GM23338 (cell line): ENCODE measurements at places on chromosomes 13 and 19. TPM values are rescaled to one million over a fixed set of nuclear protein-coding genes. Genes with fewer than 3 reads are reported as not detected.

GRCh38 chr13:98401934-98402333 lies 175.0 kb downstream of the STK24 start:
- no peak for DNase-seq

DNA sequence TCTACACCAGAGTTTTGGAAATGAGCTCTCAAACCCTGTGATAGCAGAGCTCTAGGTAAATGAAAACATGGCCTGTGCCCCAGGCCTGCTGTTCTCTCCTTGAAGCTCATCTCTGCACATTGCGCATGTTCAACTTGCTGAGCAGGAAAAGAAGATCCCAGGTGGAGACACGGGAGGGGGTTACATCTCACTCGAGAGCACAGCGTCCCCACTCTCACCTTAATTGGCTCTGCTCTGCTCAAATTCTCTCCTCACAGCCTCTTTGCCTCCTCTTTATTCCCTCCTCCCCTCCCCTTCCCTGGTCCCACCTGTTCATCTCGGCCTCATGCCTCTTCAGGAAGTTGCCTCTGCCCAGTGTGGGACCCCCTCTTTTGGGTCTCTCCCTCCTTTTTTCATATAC lies 44.7 kb downstream of the RGCC start:
- DNase-seq: no peak

DNA sequence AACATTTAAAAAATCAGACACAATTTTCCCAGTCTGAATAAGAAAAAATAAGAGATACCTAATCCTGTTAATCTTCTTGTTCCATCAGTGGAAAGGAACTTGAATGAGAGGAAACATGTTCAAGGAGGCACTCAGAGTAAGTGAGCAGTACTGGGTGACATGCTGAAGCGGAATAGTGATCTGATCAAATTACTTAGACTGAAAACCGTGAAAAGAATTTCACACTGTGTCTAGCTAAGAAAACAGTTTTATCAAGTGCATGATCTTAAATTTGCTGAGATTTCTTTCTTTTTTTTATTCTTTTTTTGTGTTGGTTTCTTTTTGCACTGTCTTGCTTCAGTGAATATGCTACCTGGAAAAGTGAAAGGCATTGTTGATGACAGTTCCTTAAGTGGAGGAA lies 249.5 kb upstream of the SLC10A2 start:
- DNase-seq: no peak

GRCh38 chr13:93959796-93960533 lies 519.5 kb downstream of the DCT start:
- DNase-seq: no peak

DNA sequence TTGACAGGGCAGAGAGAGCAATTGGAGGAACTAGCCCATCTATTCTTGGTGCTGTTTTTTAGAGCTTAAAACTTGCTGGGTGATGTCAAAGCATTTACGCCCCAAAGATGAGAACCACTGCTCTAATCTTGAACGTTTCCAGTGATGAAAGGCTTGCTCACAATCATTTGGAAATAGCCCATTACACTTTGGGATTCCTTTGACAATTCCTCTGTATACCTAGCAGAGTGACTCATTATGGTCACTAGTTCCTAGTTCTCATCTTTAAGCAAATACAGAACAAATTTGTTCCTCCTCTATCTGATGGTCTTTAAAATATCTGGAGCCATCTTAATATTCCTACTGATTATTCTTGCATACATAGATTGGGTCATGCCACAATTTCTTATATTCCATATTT lies 112.3 kb downstream of the GPC6 start:
- DNase-seq: no peak

- DNase-seq: no peak
These were observed 6.8 kb downstream of the DCUN1D2 start for GRCh38 chr13:113483504-113484293.

- no peak for DNase-seq
These were observed 101.5 kb upstream of the ZNF492 start for GRCh38 chr19:22532388-22533300.

GRCh38 chr13:48891586-48891985 lies 84.1 kb upstream of the FNDC3A start:
- no peak for DNase-seq

The SULT2A1 gene
- not detected in 2 replicates for total RNA-seq

DNA sequence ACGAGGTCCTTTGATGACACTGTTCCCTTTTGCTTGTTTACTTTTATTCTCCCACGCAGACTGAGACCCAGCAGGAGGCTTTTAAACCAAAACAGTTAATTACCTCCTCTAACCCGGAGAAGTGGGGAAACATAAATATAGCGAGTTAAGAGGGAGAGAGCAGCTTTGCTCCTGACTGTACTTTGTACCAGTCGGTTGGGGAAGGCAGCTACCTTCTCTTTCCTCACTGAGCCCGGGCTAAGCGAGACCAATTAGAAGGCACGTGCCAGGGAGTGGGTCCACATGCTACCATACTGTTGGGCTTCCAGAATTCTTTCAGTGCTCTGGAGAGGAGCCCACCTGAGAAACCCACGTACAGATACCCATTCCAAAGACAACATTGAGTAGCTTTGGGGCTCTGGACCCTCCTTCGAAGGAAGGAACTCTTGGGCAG lies 124.2 kb downstream of the ZIC5 start:
- no peak for DNase-seq

GRCh38 chr19:31255831-31256592 lies 93.2 kb downstream of the TSHZ3 start:
- DNase-seq: no peak
